IMR-90 (cell line): ENCODE measurements at places on chromosomes 13 and 19. TPM values are rescaled to one million over a fixed set of nuclear protein-coding genes. Genes with fewer than 3 reads are reported as not detected.

The IFNL1 gene
- total RNA-seq, result not detected in 2 replicates

GRCh38 chr19:57210381-57210780 lies 19.1 kb downstream of the ZNF264 start:
- no peak for DNase-seq

- DNase-seq, result no peak
These were observed 3.8 kb downstream of the RAB20 start for GRCh38 chr13:110557610-110558305.

DNA sequence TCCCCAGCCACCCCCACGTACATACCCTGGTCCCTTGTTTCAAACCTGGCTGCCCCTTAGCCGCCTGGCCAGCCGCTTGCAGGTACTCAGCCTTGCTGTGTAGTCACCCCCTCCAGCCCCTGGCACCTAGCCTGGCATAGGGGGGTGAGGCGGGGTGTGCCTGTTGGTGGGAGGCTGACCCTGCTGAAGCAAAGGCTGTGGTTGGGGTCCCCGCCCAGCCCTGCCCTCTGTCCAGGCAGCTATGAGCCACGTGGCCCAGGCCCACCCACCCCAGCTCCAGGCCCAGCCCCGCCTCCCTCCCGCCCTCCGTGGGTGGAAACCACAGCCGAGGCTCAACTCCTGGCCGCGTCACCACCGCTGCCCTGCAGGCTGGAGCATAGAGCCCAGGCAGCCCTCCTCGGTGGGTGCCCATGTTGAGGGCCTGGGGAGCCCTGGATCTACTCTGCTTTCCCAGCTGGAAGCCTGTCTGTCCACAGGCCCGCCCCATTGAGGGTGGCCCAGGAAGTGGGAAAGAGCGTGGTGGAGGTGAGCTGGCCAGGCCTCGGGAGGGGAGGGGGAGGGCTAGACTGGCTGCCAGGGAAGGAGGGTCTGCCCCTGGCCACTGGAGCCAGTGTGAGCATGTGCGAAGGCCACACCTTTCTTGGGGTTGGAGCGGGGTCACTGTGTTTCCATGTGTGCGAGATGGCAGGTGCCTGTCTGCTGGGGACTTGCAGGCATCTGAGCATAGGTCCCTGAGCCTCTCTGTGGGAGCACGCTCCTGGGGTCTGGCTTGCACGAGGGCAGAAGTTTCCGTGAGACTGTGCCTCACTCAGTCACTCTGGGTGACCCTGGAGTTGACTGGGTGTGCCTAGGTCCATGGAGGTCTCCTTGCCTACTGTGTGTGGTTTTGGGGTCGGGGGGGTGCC lies 31.0 kb downstream of the PAK4 start:
- peak; percentile 29 for DNase-seq

DNA sequence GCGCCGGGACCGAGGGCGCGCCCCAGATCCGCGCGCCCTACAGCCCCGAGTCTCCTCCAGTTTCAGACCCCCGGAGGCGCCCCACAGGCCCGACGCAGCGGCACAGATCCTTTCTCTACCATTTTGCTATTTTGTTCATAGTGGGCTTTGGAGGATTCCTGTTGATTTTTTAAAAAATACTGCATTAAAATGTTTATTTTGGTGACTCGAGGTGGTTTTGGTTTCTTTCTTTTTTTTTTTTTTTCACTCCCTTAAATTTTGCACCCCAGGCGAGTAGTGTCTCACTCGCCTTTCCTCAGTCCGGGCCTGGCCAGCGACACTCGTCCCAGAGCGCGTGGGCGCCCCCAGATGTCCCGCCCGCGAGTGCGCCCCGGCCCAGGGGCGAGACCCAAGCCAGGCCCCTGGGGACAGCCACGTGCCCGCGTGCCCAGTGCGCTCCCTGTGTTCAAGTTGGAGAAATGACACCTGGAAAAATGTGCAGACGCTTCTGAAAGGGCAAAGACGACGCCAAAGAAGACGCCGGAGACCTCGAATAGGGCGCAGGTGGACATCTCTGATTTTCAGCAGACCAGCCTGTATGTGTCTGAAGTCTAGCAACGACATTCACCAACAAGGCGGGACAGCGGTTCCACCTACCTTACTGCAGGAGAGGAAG lies 471 bp upstream of the INSR start:
- DNase-seq, result peak; percentile 16
